Stimulated activated CD4-positive, alpha-beta T cell treated with anti-CD3 and anti-CD28 coated beads, Interleukin-1b, Interleukin-23, amount 100 ng/mL, for 24 hours (primary cell): ENCODE measurements at places on chromosomes 12 and 14.

DNA sequence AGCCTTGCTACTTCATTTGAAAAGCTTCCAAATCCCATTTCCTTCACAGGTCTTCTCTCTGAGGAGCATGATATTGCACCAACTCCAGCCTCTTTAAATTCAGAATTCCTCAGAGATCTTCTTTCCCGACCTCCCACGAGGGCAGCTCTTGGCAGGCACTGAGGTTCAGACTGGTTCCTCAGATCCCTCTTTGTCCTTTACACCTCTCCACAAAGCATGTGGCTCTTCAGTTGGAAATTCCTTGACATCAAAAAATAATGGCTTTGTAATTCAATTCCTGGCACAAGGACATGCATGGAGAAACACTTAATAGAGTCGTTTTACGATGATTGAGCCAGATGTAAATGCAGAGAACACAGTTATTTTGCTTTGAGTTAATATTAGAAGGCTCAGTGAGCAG, 63.2 kb upstream of the TMX1 start:
- DNase-seq, result no peak

DNA sequence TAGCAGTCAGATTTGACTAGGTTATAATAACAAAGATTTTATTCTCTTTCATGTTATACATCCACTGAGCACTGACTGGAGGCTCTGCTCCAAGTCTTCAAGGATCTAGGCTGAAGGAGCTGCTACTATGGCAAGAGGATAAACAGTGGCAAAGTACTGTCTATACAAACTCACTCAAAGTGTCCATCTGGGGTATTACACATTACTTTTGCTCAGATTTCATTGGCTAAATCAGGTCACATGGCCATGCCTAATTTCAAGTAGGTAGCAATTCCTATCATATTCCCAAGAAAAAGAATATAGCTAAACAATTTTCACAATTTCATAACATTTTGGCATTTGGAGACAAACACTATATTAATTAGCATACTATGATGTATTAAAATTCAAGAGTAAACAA, 40.9 kb downstream of the CDK17 start:
- DNase-seq, result no peak

DNA sequence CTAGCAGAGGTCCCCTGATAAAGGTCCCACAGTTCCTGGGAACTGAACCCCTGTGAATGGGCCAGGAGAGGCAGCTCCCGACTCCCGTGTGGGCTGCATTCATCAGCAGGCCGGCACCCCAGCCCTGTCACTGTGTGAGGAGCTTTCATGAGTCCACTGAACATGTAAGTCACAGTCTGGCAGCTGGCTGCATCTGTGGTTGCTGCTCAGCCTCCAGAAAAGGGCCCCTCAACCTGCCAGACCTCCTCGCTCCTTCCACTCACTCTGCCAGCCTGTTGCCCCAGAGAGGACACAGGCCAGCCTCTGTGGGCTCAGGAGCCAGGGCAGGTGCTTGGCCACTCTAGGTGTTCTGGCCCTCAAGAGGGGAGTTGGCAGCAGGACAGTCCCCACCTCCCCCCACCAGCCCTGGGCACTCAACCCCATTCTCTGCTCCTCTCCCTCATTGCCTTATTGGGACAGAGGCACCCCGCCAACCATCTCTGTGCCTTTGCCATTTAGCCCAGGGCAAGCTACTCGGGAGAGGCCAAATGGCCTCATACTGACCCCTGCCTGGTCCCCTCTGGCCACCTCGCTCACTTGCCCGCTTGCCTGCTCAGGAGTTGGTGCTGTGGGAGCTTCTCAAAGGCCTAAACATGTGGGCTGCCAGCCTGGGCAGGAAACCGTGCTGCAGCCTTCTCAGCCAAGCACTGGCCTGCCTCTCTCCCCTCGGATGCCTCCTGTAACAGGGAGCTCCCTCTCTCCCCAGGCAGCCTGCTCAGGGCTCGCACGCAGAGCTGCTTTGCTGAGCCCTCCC, 1.9 kb downstream of the RTL1 start:
- no peak for DNase-seq

DNA sequence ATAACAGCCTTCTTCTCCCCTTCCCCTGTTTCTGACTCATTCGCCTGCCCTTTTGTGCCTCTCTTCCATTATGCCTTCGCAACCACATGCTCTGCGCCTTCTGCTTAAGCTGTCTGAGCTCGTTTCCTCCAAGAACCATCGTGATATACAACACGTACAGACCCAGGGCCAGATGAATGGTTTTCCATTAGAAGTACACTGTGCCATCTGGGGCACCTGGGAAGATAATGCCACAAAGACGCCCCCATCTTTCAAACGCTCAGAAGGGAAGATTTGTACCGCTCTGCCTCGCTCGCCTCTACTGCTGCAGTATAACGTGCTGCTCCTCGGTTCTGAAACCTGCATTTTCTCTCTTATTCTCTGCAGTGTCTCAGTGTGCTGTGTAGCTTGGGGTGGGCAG, 470.9 kb upstream of the STXBP6 start:
- no peak for DNase-seq

- DNase-seq, result no peak
Observed at GRCh38 chr12:40342010-40342409, 117.2 kb downstream of the LRRK2 start.
